ENCODE measurements at places on chromosomes 7 and 10.
A peak's percentile ranks its signal among the peaks of the same experiment; 100 is the strongest.

- no peak for DNase-seq
Observed at GRCh38 chr7:22087861-22088260, 142.2 kb upstream of the CDCA7L start.

DNA sequence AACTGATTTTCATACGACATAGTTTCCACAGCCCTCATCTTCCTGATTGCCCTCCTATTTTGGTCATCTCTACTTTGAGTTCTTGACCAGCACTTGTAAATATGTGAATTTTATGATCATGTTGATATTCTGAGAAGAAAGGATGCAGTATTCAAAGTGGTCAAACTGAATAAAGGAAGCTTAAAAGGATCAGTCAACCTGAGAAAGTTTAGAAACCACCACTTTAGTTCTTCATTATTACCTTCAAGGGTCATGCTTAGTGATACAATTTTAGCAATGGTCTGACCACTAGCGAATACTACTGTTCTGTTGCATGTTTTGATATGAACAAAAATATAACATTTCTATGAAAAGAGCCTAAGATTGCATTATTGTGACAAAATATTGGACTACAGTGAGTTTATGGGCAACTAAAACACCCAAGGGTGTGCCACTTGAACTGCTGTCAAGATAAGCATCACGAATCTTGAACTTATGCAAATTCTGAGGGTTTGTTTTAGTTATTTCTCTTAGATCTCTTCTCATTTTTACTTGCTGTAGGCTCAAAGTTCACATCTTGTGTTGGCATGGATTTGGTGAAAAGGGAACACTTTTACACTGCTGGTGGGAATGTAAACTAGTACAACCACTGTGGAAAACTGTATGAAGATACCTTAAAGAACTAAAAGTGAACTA is 247.7 kb downstream of the IPMK start:
- no peak for DNase-seq

GRCh38 chr10:72470666-72471065 is 115.9 kb upstream of the DNAJB12 start:
- DNase-seq: no peak

- no peak for DNase-seq
Observed at GRCh38 chr7:154910125-154910524, 92.8 kb downstream of the PAXIP1 start.

DNA sequence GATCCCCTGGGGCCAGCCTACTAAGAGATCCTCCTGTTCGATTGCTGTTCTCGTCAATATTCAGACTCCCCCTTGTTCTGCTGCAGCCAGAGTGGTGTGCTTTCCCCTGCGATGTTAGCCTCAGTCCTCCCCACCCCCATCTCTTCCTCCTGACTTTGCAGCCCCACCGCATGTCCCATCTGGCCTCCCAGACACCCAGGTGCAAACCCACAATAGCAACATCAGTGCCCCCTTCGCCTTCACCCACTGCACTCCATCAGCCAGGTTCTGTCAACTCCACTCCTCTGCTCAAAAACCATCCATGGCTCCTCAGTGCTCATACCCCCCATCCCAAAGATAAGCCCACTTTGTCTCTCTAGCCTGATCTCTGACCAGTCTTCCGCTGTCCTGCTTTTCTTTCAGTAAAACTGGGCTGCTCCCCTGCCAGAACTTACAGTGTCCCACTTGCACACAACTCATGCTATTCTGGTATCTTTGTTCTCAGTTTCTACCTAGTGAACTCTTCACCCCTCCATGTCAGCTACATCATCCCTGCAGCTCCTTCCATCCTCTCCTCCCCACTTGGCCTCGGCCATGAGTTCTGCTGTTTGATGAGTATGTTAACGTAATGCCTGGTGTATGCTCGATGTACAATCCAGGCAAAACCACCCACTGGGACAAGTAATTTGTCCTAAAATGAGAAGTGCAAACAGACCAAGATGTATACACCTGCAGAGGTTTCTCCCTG is 26.6 kb downstream of the COL13A1 start:
- peak; percentile 49 for DNase-seq

- DNase-seq: no peak
Observed at GRCh38 chr7:108143658-108144420, 13.7 kb upstream of the LAMB4 start.

DNA sequence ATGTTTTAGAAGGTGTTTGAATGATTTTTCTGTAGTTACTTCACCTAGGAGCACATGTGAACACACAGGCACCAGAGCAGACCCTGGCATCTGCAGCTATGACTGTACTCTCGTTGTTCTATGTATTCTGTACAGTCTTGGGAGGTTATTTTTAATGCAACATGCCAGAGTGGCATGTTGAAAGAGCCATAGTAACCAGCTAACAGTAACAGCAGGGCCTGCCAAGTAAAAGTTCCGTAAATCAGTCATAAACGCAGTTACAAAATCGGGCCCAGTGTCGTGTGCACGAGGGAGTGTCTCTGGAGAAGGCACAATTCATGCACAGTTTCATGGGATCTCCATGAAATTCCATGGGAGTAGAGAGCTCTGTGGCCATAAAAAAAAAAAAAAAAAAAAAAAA is 108.3 kb upstream of the CDK6 start:
- DNase-seq: no peak

DNA sequence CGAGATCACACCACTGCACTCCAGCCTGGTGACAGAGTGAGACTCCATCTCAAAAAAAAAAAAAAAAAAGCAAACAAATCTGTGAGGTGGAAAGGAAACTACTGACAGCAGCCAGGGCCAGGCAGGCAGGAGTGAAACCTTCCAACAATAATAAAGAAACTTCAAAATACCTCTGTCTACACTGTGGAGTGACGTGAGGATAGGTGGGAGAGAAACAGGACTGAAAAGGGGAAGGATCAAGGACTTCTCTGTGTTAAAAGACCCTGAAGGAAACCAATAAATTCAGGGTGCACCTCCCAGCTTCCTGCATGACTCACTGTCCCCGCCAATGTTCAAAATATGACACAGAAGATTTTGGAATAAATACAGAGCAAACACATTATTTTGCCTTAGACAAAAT is 82.9 kb downstream of the KIAA1549 start:
- DNase-seq: no peak

GRCh38 chr10:22002591-22003176 is 846 bp downstream of the DNAJC1 start:
- DNase-seq: peak; percentile 24

DNA sequence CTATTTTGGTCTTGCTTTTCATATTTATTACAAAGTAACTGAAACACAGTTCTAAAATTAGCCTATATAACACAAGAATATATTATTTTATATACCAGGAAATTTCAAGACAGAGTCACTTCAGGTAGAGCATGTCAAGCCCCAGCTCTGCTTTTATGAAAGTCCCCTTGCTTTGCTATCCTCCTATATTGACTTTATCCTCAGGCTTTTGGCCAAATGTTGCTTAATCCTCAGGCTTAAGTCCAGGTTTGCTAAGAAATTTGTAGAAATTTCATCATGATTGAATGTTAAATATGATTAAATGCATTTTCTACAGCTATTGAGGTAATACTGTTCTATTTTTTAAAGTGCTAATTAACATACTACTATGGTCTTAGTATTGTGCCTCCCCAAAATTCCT is 227.6 kb downstream of the FZD1 start:
- no peak for DNase-seq

DNA sequence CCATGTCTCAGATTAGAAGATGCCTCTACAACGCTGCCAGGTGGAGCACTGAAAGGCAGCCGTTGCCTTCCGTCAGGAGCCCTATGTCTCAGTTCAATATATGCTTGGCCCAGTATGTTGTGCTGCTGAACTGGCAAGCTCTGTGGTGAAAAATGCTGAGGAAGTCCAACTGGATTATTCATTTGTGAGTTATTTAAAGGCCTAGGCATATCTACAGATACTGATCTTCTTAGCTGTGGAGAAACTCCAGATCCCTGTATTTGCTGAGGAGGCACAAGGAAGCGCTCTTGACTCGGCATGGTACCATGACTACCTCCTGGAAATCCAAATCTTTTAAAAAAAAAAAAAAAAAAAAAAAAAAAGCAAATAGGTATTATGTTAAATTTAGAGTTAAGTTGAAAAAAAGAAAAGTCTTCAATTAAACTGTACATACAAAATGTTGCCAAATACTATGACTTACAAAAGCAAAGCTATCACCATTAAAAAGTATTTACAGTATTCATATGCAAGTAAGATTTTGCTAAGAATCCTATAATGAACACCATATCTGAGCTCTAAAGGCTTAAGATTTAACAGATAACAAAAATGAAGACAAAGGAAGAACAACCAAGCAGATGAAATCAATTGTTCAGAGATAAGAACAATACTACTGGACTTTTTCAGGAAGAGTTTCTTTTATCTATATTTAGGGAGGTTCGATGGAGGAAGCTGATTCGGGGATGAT is 152.4 kb downstream of the GALNT11 start:
- DNase-seq: no peak

GRCh38 chr10:9260690-9261089 is 1206.2 kb downstream of the GATA3 start:
- no peak for DNase-seq

GRCh38 chr7:20302891-20303290 is 27.8 kb upstream of the ITGB8 start:
- DNase-seq: no peak

DNA sequence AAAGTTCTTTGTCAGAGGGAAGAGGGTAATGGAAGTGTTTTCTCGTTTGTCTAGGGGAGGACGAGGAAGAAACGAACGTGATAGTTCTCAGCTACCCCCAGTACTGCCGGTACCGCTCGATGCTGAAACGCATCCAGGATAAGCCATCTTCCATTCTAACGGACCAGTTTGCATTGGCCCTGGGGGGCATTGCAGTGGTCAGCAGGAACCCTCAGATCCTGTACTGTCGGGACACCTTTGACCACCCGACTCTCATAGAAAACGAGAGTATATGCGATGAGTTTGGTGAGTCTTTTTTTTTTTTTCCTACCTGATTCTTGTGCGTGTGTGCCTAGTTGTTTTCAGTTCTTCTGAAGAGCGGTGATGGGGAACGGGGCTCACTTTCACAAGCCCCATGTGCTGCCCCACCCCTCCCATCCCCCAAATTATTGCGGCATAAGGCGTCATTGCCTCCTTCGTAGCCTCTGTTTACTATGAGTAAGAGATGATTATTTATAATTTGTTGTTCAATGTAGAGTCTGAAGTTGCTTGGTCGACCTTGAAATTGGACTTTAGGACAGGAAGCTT is 98.6 kb downstream of the ARID5B start:
- no peak for DNase-seq

GRCh38 chr7:35252612-35253459 is 1.1 kb downstream of the TBX20 start:
- DNase-seq: no peak

DNA sequence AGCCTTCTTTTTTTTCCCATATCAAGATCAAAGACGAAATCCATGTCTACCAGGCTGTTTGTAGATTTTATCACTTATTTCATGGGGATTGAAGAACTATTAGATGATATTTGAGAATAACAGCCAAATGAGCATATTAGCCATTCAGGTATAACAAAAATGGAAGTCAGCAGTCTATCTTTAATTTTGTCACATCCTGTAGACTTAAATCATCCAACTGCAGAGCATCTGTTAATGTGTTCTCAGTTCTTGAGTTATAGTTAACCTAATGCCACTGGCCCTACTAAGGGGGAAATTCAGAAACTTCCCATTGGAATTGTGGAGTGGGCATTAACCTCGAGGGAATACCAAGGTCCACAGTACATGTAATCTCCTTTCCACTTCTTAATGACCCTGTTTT is 380.1 kb downstream of the CNTNAP2 start:
- DNase-seq: no peak

GRCh38 chr10:133079836-133080682 is 7.7 kb upstream of the ADGRA1 start:
- no peak for DNase-seq

DNA sequence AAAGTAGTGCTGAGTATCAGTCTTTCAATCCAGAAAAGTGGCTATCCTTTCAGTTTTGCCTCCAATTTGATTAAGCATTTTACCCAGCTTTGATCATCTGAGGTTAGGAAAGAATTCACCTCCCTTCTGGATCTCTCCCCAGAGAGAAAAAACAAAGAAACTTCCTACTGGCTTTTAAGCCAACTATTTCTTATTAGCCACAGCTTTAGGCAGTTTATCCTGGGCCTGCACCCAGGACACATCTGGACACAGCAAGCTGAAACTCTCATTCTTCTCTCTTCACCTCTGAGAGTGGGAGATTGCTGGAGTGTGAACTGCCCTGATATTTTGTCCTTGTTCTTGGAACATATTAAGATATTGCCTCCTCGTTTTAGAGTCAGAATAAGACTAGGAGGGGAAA is 43.5 kb upstream of the LSM8 start:
- DNase-seq: no peak

GRCh38 chr10:104574838-104575237 is 66.3 kb upstream of the SORCS3 start:
- no peak for DNase-seq

- DNase-seq: no peak
Observed at GRCh38 chr7:16450366-16450765, 15.2 kb downstream of the SOSTDC1 start.

GRCh38 chr10:86090807-86091206 is 275.8 kb downstream of the GRID1 start:
- DNase-seq: peak; percentile 27

DNA sequence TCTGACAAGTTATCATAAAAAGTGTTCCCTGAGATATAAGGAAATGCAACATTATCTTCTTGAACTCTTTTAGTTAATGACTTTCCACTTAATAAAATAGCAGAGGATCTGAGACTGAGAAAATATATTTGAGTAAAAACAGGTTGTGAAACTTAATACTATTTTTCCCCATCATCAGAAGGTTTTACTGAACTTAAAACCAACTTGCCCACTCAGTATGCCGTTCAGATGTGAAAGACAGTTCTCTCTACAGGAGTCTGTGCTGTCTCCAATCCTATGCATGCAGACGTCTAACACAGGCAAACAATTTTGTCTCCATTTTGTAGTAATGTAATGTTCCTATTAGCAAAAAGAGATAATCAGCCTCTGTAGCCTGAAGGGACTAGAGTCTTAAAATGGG is 38.2 kb upstream of the CYP2C18 start:
- no peak for DNase-seq

- peak; percentile 7 for DNase-seq
Observed at GRCh38 chr7:95843286-95843685, 70.9 kb downstream of the DYNC1I1 start.

GRCh38 chr7:101918426-101918825 is 101.0 kb downstream of the CUX1 start:
- no peak for DNase-seq

DNA sequence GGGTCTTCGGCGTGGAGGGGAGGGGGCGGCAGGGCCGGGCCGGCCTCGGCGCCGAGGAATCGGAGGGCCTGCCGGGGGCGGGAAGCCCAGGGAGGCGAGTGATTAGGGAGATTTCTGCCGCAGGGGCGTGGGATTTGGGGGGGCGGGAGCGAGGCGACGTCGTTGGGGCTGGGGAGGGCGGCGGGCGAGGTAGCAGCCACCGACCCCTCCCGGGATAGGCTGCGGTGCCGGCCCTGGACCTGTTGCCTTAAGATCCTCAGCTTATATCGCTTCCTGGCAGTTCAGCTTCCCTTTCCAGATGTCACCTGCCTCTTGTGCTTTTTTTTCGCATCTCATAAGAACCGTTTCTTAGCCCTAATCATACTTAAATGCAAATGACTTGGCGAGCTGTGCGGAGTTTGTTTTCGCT is 655 bp downstream of the LMTK2 start:
- DNase-seq: peak; percentile 52

- no peak for DNase-seq
Observed at GRCh38 chr7:155964543-155964942, 152.3 kb upstream of the SHH start.

- no peak for DNase-seq
Observed at GRCh38 chr7:64997927-64998391, 7.1 kb upstream of the ZNF117 start.
